Activated CD4-positive, alpha-beta T cell treated with anti-CD3 and anti-CD28 coated beads, Interleukin-2, amount 50 U/mL, for 4 hours (primary cell): ENCODE measurements at places on chromosomes 12 and 14.

DNA sequence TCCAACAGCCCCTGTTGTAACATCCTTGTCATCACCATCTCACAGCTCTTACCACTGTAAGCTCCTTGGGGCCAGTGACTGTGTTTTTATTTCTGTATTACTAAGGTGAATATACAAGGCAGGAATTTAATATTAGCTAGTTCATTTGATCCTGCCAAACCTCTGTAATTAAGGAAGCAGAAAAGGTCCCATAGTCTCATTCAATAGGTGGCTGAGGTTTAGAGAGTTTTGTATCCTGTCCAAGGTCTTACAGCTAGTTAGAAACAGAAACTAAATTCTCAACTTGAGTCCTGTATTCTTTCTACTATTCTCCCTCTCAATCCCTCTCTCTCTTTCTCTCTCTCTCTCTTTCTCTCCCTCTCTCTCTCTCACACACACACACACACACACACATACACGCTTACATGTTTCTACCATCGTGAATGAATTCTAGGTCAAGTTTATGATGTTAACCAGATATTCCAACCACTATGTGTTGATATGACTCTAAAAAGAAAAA is 543 bp upstream of the GLIPR1 start:
- no peak for DNase-seq

DNA sequence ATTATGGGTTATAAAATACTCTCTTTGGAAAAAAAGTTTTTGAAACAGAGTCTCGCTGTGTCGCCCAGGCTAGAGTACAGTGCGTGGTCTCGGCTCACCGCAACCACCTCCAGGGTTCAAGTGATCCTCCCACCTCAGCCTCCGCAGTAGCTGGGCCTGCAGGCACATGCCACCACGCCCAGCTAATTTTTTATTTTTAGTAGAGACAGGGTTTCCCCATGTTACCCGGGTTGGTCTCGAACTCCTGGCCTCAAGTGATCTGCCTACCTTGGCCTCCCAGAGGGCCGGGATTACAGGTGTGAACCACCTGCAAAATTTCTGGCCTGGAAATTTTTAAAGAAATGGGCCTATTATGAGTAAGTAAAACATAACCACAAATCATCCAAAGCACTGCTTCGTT is 3.8 kb downstream of the USP15 start:
- peak; percentile 15 for DNase-seq

- DNase-seq, result peak; percentile 21
Observed at GRCh38 chr12:94133964-94134795, 14.2 kb upstream of the PLXNC1 start.

DNA sequence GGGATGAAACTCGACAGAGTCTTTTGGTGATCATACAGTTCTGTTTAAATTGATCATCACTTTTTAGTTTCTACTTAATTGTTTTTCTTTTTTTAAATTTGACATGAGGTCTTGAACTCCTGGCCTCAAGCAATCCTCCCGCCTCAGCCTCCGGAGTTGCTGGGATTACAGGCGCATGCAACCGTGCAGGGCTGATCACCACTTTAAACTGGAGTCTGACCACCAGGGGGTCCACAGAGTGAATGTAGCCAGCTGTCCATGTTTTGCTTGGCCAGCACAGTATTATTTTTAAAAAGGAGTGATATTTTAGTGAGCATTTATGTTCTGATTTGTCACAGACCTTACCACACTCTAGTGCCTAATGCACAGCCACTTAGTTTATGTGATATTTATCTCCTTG is 10.7 kb downstream of the DAAM1 start:
- DNase-seq, result no peak

GRCh38 chr12:25459541-25459951 is 93.5 kb downstream of the LMNTD1 start:
- no peak for DNase-seq

GRCh38 chr12:109916045-109916444 is 16.0 kb downstream of the TCHP start:
- DNase-seq, result no peak

- no peak for DNase-seq
Observed at GRCh38 chr14:91731986-91732385, at the start of gene CATSPERB. Gene CATSPERB (minus strand): TSS chr14:91732086. CDS start chr14:91729479, 2,607 bp downstream.

DNA sequence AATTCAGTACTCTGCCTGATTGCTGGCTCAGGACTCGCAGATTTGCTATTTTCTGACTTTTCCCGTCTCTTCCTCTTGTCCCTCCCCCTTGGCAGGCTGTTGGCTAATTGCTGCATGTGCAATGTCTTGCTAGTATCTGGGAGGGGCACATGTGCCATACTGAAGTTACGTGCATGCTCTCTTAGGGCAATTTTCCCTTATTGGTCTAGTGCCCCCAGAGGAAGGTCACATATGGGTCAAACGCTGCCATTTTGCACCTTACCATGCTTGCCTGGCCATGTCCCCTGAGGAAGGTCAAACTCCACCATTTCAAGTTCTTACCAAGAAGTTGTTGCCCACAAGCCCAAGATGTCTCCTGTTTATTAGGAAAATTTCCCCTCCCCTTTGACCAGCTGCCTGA is 13.9 kb upstream of the ERC1 start:
- DNase-seq, result no peak

DNA sequence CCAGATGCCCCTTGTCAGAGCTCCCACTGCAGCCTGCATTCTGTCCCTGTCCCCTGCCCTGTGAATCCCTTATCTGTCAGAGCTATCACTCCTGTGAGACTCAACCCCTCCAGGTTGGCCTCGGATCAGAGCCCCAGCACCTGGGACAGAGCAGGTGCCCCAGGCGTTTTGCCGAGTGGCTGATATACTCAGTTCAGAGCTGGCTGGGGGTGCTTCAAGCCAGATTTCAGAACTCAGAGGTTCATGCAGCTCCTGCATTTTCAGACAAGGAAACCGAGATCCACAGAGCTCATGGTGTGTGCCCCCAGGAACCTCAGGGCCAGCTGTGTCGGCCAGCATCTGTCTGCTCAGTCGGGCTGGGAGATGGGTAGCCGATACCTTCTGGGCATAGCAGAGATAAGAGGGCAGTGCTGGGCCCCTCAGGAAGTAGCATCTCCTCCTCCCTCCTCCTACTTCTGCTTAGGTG is 228.0 kb upstream of the RTL1 start:
- no peak for DNase-seq

- no peak for DNase-seq
Observed at GRCh38 chr14:103139132-103140025, 16.1 kb downstream of the TNFAIP2 start.

- DNase-seq, result no peak
Observed at GRCh38 chr14:21038441-21039422, 3.4 kb upstream of the RNASE7 start.

DNA sequence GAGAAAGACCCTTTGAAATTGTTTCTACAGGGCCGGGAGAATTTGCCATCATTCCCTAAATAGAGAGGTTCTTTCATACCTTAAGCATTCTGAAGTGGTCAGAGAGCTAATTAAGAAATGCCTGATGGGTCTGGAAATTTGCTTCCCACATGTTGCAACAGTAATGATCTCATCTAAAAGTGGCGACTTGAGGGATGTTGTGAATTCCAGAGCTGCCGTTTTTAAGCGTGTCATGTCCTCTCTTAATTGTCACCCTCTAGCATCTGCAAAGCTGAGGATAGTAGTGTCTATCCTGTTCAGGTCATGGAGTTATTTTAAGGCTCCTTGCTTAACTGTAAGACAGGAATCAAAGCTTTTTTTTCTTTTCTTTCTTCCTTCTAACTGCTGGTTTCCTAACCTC is 60.4 kb downstream of the FOS start:
- DNase-seq, result no peak

DNA sequence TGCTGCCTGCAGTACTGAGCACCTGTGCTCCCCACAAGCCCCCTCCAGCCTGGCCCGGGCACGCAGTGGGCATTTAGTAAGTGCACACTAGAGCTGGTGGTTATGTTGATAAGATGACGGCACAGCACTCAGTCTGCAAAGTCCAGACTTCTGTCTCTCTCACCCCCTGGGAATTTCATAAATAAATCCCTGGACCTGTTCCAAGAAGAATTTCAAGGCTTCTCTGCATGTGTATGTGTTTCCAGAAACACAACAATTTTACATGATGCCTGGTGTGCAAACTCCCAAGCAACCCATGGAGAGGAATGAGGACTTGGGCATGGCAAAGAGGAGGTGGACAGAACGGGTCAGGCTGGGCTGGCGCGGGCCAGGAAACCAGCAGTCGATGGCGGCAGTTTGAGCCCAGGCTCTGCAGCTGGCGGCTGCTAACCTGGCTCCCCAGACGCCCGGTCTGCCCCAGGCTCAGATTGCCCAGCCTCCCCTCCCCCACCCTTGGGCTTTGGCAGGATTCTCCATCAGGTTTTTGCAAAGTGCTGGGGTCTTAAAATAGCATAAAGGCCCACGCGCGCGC is 10.4 kb upstream of the ACVR1B start:
- no peak for DNase-seq

- no peak for DNase-seq
Observed at GRCh38 chr14:104822821-104823615, 22.1 kb downstream of the ZBTB42 start.

GRCh38 chr12:18861287-18861858 is 123.5 kb downstream of the CAPZA3 start:
- DNase-seq, result no peak

DNA sequence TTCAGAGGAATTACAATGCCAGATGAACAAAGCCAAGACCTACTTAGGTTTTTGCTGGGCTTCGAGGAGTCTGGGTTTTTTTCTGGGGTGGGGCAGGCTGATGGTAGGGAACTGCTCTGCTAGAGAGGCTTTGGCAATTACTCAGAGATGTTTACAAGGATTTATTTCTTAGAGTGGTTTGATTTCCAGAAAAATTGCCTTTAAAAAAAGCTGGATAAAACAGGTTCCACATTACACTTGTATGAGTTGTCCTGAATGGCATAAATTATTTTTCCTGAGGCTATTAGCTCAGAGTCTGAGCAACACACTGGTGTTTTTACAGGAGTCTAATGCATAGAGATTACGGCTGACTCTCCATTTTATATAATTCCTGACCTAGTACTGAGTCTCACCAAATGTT is 118.5 kb upstream of the FRMD6 start:
- no peak for DNase-seq

DNA sequence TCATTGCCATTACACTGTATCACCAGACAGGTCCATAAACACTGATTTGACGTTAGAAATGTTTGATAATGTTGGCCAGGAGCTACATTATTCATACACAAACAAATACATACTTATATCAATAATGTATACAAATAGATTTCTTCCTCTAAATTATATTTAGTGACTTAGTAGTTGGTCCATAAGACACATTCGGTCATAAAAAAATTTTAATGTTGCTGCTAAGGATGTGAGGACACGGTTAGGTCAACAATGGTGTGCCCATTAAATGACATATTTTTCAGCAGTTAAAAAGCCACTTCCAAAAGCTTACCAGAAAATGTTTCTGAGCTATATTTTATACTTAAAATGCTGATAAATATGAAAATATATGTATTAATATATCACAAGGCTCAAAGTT is 1148.7 kb upstream of the TMEM132C start:
- DNase-seq, result no peak

DNA sequence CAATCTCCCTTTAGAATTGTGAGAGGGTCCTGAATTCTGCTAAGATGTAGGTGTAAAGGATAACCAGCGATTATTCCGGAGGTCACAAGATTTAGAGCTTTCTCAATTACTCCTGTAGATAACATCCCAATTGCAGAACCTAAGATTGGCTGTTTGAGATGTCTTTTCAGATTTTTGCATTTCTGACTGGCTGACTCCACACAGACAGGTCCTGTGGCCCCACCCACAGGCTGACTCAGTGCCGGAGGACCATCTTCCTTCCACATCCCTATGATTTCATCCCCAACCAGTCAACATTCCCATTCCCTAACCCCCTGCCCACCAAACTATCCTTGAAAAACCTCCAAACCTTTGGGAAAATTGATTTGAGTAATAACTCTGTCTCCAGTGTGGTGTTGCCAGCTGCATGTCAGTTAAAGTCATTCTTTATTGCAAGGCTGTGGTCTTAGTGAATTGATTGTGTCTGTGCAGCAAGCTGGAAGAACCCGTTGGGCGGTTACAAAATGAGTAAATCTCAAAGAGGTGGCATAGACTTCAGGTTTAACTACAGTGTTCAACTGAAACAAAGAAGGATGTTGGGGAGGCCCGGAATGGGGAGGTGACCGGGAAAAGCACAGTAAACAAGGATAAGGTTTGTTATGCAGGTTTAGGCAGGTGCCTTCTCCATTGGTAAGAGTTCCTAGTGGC is 10.6 kb downstream of the FNTB start:
- DNase-seq, result no peak

GRCh38 chr14:100289916-100290606 is 16.2 kb downstream of the SLC25A29 start:
- no peak for DNase-seq

DNA sequence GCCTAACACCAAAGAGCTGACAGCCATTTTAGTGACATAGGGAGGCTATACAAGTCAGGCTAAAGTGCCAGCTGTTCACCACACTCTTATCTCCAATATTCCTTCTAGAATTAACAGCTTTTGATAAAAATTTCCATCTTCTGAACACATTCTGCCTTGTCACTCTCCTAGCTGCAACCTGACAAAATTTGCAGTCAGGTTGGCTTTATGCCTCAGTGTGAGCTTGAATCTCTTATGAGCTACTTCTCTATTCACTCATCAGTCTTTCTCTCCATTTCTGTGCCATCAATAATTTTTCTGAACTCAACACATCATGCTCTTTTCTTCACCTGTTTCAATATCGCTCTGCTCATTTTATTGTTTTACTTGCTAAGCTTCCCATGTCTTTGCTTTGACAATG is 50.2 kb downstream of the TMTC1 start:
- no peak for DNase-seq

DNA sequence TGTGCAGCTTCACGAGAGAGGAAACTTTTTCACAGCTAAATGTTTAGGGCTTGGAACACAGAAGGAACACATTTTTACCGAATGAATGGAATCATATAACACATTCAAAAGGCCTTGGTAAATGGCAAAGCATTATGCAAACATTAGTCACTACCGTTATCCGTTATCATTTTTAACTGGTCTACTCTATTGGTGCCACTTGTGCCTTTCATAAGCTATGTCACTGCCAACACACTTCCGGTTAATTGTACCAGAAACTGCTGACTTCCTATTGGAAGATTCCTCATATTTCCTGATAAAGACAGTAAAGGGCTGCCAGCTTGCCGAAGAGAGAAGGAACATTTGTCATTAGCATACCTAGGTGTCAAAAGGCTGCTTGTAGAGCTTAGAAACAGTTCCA is 169.2 kb downstream of the APAF1 start:
- no peak for DNase-seq

- DNase-seq, result peak; percentile 40
Observed at GRCh38 chr14:24051789-24052655, at the start of gene CARMIL3. Gene CARMIL3 (plus strand): TSS chr14:24052009. CDS start chr14:24052154, 145 bp downstream.

DNA sequence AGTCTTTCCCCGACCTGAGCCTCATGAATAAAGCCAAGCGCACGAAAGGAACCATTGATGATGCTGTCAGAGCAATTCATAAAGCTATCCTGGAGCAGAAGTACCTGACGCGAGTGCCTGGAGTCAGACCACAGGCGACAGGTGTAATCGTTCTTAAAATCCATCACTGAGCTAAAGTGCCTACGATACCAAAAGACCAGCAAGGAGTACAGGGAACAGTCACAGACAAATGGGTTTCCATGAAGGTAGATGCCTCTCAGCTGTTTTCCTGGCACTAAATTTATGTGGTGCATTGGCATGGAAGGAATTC is 1.4 kb upstream of the PCED1B start:
- DNase-seq, result no peak
